Choroid plexus epithelial cell (primary cell): ENCODE measurements at places on chromosomes 7 and 10.
A peak's percentile ranks its signal among the peaks of the same experiment; 100 is the strongest.

GRCh38 chr7:25854059-25854458 is 297.9 kb upstream of the NFE2L3 start:
- peak; percentile 14 for DNase-seq

- DNase-seq: peak; percentile 80
These were observed 19.7 kb upstream of the CCSER2 start for GRCh38 chr10:84308481-84309304.

DNA sequence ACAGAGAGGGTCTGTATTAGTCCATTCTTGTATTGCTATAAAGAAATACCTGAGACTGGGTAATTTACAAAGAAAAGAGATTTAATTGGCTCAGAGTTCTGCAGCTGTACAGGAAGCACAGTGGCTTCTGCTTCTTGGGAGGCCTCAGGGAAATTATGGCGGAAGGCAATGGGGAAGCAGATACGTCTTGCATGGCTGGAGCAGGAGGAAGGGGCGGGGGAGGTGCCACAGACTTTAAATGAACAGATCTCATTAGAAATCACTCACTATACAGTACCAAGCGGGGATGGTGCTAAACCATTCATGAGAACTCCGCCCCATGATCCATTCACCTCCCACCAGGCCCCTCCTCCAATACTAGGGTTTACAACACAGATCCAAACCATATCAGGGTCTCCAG is 3.7 kb upstream of the CALU start:
- no peak for DNase-seq

GRCh38 chr10:24027107-24027506 is 181.8 kb upstream of the KIAA1217 start:
- peak; percentile 4 for DNase-seq

GRCh38 chr7:150403376-150404171 is 24.4 kb downstream of the ZNF775 start:
- DNase-seq: no peak

GRCh38 chr7:64916-65341 is 127.4 kb upstream of the FAM20C start:
- DNase-seq: no peak
